ENCODE measurements at places on chromosomes 3 and 15. TPM values are rescaled to one million over a fixed set of nuclear protein-coding genes. Genes with fewer than 3 reads are reported as not detected.

- DNase-seq, result no peak
These were observed 161.2 kb downstream of the ATP10A start for GRCh38 chr15:25701721-25702465.

DNA sequence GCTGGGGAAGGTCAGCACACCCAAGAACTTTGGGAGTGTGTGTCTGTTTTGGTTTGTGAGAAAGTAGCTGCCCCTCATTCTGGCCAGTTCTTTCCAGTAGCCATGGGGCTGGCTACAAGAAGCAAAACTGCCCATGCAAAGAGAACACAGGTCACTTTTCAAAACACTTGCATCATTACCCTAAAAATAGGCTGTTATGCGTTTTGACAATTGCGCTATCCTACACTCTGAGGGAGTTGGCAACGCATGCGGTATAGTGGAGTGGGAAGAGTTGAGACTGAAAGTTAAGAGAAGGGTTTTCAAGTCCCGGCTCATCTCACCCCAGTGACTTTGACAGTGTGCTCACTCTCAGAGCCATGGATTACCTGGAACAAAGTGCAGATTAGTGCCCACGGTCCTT lies 41.8 kb upstream of the MYZAP start:
- no peak for DNase-seq

DNA sequence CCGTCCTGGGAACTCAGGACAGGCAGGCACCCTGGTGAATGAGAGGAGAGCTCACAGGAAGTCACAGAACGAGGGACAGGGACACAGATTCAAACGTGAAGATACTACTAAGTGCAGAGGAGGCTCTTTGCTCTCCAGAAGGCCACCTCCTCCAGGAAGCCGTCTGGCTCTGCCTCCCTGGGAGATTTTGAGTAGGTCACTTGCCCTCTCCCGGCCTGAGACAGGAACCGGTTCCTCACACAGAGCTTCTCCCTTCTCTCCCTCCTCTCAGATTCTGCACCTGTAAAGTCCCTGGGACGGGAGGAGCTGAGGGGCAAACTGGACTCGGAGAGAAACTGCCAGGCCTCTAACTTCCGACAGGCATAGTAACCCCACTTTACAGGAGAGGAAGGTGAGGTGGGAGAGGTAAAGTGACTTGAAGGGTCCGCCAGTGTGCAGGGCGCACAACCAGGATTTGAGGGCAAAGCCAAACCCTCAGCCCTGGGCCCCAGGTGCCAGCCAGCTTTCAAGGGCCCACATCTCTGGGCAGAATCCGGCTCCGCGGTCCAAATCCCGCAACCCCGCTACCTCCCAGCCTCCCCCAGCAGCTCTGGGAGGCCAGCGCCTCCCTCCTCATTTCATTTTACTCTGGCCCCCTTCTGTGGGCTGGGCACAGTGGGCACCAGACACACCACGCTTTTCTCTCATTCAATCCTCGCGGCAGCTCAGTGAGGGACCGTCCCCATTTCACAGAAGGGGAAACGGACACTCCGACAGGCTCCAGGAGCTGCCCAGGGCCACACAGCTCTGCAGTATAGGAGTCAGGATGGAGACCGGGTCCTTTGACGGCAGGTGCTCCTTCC lies 150.2 kb downstream of the SMAD6 start:
- DNase-seq, result no peak

GRCh38 chr3:105856605-105857004 lies 12.2 kb downstream of the CBLB start:
- DNase-seq, result no peak

The DAZL gene
- total RNA-seq, result not detected

The COL6A5 gene
- under 0.01 TPM for total RNA-seq

The GATA2 gene
- 0.90 TPM for total RNA-seq

The EMC7 gene
- total RNA-seq, result 29.2 TPM

The CCDC9B gene
- 9.8 TPM for total RNA-seq

All from LHCN-M2 (cell line).